D341Med (cell line): ENCODE measurements at places on chromosomes 7 and 10.
A peak's percentile ranks its signal among the peaks of the same experiment; 100 is the strongest.

GRCh38 chr10:72316748-72317435 is 37.8 kb downstream of the DNAJB12 start:
- no peak for DNase-seq

GRCh38 chr7:81159402-81159801 is 240.6 kb upstream of the SEMA3C start:
- DNase-seq, result no peak

- no peak for DNase-seq
These were observed 18.0 kb upstream of the DUSP5 start for GRCh38 chr10:110479710-110480109.

- DNase-seq, result no peak
These were observed 4.2 kb upstream of the HOXA13 start for GRCh38 chr7:27203964-27204594.

- no peak for DNase-seq
These were observed 2.2 kb downstream of the GNA12 start for GRCh38 chr7:2841907-2842306.

DNA sequence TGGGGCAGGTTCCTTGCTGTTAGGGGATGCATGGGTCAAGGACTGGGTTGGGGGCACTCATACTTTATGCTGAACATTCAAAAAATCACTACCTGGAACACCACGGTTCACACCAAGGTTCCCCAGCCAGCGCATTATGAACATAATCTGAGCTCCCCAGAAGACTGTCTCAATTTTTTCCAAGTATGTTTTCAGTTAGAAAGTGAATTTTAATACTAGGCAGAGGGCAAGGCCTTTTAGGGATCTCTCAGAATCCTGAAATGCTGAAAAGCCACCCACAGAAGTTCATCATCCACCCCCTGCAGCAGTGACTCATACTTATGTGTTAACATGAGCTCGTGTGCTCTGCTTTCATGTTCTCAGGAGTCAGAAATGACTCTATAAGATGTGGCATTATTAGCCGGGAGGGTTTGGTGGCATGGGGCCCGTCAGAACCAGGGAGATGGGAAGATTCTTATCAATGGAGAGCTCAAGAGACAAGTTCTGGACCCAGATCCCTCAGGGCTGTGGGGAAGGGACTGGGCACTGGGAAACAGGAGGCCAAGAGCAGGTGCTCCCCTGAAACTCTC is 185.2 kb upstream of the ITGB1 start:
- no peak for DNase-seq

DNA sequence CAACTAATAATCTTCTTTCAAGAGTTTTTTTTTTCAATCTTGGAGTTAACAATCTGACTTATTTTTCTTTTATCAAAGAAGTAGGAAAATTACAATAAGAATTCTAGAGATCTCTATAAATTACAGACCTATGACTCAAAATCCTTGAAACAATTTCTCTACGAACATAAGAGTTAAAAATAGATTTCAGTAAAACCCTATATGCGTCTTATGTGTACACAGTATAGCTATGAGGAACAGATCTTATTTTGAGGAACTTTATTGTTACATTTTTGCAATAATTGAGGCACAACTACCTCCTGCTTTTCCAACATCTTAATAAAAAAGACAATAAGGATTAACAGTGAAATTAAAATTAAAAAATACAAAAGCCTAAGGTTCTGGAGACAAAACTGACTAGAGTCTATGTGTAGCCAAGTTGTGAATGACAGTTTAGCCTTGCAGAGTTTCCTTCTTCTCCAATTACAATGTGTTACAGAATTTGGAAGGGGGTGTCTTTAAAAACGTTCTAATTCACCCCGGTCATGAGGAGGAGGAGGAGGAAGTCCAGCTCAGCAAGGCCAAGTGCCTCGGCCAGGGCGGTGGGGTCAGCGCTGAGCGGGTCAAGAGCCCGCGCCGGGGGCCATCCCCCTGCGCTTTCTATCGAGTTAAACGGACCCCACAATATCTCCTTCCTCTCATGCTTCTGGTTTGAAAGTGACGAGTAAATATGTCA is 40.5 kb downstream of the AMZ1 start:
- DNase-seq, result no peak

DNA sequence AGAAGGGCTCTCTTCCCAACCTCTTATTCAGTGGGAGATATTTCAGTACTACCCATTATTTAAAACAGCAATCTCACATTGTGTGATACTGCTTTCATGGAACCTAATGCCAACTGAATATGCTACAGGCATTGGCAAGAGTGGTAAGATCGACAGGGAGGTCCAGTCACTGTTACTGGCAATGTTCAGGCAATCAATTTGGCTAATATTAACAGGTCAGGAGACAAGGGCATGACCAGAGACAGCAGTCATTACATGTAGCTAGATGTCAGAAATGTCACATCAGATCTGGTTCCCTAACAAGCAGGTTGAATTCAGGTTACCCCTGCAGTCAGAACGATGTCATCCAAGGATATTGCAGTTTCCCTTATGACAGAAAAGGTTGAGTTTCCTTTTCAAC is 129.4 kb downstream of the ARHGAP12 start:
- no peak for DNase-seq

DNA sequence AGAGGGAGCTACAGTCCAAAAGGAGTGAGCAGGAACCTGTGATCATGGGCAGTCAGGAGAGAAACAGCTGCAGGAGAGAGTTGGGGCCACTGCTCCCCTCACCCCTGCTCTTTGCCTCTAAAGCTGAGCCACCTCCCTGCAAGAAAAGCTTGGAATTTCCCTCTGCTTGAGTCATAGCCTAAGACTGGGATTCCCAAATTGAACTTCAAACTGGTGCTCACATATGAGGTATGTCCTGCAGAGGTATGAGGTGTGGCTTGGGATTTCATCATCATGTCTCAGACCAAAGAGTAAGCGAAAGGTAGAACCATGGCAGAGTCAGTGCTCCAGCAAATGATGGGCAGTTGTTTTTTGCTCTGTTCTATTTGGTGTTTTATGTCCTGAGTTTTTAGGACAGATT is 237.1 kb upstream of the NRP1 start:
- DNase-seq, result no peak

DNA sequence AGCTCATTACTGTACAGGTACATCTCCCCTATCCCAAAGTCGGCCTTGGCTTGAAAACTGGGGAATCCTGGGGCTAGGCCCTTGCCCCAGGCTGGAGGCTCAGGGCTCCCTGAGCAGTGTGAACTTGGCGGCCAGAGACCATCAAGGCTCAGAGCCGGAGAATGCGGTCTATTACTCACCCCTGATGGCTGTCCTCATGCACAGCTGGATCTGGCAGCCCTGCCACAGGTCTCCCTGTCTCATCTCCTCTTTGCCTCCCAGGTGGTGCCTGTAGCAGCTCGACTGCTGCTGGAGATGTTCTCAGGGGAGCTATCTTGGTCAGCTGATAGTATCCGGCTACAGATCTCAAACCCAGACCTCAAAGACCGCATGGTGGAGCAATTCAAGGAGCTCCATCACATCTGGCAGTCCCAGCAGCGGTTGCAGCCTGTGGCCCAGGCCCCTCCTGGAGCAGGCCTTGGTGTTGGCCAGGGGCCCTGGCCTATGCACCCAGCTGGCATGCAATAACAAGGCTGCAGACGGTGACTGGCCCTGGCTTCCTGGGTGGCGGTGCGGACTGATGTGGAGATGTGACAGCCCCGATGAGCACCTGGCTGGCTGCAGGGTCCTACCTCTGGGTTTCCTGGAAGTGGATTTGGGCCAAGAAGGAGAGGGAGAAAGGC is 10.7 kb downstream of the IRF5 start:
- peak; percentile 32 for DNase-seq

- no peak for DNase-seq
These were observed 9.9 kb upstream of the ZNF212 start for GRCh38 chr7:149229526-149229925.

GRCh38 chr10:129446183-129446581 is 20.9 kb upstream of the MGMT start:
- no peak for DNase-seq

DNA sequence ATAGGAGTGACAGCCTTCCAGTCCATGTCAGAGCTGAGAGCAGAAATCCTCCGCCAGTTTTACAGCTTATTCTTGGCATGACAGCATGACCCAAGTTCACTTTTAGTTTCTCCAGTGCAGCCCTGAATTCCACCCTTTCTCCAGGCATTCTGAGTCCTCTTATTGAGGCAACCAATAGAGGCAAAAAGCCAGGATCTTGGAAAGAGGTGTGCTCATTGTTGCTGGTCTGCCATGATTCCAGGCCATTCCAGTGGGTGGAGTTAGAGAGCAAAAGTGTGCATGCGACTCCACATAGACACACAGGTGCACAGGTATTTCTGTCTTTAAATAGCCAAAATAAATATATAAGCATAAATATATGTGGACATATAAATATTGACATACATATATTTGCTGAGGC is 224.7 kb upstream of the ADARB2 start:
- DNase-seq, result no peak

DNA sequence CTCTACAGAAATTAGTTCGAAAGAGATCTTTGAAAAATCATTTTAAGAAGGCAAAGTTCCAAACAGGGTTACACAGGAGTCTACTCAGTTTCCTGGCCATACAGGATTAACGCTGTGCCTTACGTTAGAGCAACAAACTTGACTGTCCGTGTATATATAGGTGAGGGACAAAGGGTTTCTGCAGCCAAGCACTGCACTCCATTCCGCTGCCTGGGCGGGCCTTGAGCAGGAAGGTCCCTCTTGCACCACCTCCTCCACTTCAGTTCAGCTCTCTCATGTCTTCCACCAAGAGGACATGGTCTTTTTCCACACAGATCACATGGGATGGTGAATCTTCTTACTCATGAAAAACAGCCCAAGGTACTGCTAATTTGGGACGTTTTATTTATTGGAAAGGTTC is 43.2 kb downstream of the MCMBP start:
- DNase-seq, result no peak

GRCh38 chr10:14074062-14074884 is 256.5 kb downstream of the FRMD4A start:
- DNase-seq, result no peak

- no peak for DNase-seq
These were observed 203.5 kb downstream of the RNLS start for GRCh38 chr10:88379575-88379974.

DNA sequence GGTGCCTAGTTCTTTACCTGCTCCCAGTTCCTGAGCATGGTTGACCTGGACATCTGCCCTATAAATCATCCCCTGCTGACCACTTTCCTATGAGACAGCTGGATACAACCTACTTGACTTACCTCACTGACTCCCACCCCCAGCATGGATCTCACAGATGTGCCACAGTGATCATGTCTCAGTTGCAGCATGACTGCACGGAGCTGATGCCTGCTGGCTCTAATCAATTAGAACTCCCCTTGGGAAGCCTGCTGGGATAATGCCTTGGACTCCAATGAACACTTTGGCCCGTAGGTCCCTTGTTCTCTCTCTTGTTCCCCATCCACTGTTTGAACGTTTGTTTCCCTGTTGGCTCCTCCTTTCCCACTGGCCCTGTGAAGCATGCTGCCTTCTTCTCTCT is 271.2 kb upstream of the IGFBP3 start:
- DNase-seq, result no peak

- DNase-seq, result no peak
These were observed 30.5 kb downstream of the PAX2 start for GRCh38 chr10:100775871-100776270.

DNA sequence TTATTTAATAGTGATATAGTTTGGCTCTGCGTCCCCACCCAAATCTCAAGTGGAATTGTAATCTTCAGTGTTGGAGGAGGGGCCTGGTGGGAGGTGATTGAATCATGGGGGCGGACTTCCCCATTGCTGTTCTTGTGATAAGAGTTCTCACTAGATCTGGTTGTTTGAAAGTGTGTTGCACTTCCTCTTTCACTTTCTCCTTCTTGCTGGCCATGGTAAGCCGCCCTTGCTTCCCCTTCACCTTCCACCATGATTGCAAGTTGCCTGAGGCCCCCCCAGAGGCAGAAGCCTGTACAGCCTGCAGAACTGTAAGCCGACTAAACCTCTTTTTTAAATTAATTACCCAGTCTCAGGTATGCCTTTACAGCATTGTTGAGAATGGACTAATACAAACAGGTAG is 101.4 kb downstream of the MTPAP start:
- DNase-seq, result no peak

DNA sequence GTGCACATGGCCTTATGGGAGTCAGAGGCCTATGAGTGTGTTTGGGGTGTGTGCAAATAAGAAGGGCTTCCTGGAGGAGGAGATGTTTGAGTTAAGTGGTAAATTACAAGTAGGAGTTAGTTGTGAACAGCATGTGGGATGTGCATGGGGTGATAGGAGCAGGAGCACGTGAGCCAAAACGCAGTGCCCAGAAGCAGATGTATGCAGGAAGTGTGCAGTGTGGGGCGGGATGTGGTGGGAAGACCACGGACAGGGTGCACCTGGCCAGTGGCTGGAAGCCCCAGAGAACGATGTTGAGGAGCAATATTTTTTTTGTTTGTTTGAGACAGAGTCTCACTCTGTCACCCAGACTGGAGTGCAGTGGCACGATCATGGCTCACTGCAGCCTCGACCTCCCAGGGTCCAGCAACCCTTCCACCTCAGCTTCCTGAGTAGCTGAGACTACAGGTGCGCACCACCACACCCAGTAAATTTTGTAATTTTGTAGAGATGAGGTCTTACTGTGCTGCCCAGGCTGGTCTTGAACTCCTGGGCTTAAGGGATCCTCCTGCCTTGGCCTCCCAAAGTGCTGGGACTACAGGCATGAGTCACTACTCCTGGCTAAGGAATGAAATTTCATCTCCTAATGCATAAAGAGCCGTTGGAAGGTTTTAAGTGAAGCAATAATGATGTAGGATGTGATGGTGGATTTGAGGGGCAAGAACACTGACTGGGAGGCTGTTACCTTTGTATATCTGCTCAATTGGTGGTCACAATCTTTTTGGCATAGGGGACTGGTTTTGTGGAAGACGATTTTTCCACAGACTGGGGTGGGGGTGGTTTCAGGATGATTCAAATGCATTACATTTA is 78.4 kb downstream of the LYZL2 start:
- no peak for DNase-seq

DNA sequence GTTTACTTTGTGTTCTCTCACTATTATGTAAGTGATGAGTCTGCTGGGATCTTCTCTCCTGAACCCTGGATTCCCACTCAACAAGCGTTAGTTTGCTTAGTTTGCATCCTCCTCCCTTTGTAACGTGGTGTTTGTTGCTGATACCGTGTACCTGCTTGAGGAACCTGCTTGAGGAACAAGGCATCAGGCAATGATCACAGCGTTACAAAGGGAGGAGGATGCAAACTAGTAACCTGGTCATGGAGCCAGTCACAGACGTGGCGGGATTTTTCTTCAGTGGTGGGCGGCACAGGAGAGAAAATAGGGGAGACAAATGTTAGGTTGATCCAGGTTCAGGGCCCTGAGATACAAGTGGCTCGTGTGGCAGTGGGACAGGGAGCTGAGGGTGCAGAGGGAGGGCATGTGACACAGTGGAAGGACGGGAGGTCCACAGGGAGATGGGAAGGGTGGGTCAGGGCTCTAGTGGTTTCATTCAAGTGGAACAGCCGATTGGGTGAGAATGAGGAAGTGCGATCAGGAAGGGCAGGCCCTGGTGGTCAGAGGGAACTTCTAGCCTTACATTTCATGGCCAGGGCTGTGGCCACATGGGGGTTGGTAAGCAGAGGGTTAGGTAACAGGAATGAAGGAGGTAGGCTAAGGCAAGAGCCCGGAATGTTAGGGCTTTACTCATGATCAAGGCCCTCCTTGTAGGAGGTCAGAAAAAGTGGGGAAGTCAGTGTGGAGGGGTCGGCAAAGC is 38.0 kb downstream of the SNX10 start:
- DNase-seq, result no peak

GRCh38 chr10:98720551-98720950 is 273.8 kb upstream of the HPS1 start:
- no peak for DNase-seq

- no peak for DNase-seq
These were observed 69.8 kb upstream of the STEAP1B start for GRCh38 chr7:22569586-22570321.

GRCh38 chr7:136116186-136116585 is 139.0 kb upstream of the MTPN start:
- DNase-seq, result no peak
